ENCODE measurements at places on chromosomes 7 and 10.

DNA sequence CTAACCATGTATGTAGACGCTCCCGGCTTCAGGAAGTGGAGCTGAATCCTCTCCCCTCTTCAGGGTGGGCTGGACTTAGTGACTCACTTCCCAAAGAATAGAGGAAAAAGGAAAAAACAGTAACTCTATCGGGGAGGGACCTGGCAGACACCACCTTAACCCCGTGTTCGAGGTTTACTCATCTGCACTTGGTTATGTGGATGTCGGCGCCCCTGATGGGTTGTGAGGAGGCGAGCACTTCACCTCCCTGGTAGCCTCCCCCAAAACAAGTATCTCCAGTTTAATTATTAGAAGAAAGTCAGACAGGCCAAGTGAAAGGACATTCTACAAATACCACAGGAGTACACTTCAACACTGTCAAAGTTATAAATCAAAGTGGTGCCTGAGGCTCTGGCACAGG lies 559.7 kb downstream of the TCERG1L start:
- DNase-seq = no peak

DNA sequence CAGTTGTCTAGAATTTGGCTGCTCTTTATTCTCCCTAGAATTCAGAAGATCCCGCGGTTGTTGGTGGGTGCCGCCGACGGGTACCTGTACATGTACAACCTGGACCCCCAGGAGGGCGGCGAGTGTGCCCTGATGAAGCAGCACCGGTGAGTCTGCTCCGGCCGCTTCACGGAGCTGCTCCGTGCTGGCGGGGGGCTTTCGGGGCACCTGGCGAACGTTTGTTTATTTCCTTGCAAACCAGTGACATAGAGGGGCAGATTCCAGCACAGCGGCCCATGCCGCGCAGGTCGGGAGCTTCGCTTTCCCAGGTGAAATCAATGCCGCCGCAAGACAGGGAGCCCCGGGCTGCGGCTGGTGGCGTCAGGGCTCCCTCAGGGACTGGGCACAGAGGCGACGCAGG lies 38.0 kb downstream of the WIPI2 start:
- DNase-seq = no peak

- no peak for DNase-seq
Observed at GRCh38 chr7:27180431-27181420, 4.3 kb downstream of the HOXA11 start.

DNA sequence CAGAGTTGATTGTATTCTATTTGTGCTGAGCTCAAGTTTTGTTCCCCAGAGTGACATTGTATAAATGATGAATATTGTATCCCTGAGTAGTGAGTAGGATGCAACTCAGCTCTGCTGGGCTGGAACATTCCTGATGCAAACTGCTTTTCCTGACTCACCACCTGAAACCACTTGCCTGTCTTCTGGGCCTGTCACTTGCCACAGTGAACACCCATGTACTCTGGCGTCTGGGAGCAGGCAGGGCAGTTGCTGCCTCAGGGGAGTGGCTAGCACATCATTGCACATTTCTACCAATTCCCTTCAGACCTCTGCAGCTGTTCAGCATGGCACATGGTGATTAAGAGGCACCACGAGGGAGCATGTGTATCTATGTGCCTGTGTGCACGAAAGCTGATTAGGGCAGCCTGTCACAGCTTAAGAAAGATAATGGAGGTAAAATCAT lies 157.3 kb downstream of the SND1 start:
- no peak for DNase-seq

DNA sequence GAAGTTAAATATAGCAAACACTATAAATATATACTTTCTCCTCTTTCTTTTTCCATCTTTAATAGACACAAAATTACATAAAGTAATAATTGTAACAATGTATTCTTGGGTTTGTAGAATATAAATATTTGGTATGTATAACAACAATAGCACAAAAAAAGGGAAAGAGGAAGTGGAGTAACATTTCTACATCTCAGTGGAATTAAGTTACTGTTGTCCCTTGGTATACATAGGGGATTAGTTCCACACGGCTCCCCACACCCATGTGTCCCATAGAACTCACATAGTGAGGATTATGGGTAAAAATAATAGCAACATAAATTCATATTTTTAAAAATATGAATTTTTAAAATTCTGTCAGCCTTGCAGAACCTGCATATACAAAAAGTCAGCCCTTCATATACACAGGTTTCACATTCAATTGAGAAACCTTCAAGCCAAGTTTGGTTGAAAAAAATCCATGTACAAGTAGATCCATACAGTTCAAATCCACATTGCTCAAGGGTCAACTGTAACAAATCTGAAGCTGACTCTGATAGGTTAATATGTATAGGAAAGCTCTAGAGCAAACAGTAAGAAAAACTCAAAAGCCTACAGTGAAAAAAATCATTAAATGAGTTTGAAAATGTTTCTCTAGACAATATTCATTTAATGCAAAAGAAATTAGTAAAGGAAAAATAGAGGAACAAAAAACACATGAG lies 92.4 kb downstream of the HYCC1 start:
- DNase-seq = no peak

GRCh38 chr7:42939457-42940240 lies 7.5 kb downstream of the MRPL32 start:
- no peak for DNase-seq

DNA sequence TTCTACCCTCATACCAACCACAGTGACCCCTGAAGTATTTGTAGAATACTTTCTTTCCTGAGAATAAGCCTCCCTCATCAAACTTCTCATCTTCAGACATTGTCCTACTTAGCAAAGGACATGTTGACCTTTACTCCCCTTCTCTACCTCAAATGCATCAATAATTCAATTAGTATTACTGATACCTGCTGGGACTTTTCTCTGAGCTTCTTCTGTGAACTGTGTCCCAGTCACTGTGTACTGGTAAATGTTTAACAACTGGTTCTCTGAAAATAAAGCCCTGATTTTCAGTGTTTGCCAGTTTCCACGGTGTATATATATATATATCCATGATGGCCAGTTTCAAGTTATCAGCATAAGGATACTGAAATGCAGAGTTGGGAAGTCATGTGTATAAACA lies 12.2 kb downstream of the PANK1 start:
- no peak for DNase-seq

Data from SHP77 treated with DMSO at 0.1 percent for 48 hours (cell line).